NCI-H774 (cell line): ENCODE measurements at places on chromosomes 4 and X.
A peak's percentile ranks its signal among the peaks of the same experiment; 100 is the strongest.

DNA sequence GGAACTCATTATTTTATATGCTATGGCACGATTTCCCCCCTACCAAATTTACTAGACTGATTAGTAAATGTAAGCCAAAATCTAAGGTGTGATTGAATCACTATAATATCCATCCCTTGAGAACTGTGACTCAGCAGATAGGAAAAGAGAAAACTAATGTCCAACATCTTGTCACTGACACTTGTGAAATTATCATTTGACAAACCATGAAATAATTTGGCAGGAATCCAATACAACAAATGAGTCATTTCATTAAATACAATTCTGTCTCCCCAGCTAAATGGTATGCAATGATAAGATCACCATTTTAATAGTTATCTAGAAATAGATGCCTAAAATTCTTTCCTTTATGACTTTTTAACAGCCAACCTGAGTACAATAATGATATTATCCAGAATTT lies 462.3 kb downstream of the DMD start:
- DNase-seq = no peak

DNA sequence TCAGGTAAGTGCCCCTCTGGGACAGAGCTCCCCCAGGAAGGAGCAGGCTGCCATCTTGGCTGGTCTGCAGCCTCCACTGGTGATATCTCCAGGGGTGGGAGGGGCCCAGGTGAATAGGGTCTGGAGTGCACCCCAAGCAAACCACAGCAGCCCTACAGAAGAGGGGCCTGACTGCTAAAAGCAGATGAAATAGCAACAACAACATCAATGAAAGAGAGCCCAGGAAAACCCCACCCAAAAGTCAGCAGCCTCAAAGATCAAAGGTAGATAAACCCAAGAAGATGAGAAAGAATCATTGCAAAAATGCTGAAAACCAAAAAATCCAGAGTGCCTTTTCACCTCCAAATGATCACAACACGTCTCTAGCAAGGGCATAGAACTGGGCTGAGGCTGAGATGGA lies 92.5 kb upstream of the PAGE3 start:
- no peak for DNase-seq

- no peak for DNase-seq
Observed at GRCh38 chr4:177001271-177002175, 208.8 kb upstream of the VEGFC start.

DNA sequence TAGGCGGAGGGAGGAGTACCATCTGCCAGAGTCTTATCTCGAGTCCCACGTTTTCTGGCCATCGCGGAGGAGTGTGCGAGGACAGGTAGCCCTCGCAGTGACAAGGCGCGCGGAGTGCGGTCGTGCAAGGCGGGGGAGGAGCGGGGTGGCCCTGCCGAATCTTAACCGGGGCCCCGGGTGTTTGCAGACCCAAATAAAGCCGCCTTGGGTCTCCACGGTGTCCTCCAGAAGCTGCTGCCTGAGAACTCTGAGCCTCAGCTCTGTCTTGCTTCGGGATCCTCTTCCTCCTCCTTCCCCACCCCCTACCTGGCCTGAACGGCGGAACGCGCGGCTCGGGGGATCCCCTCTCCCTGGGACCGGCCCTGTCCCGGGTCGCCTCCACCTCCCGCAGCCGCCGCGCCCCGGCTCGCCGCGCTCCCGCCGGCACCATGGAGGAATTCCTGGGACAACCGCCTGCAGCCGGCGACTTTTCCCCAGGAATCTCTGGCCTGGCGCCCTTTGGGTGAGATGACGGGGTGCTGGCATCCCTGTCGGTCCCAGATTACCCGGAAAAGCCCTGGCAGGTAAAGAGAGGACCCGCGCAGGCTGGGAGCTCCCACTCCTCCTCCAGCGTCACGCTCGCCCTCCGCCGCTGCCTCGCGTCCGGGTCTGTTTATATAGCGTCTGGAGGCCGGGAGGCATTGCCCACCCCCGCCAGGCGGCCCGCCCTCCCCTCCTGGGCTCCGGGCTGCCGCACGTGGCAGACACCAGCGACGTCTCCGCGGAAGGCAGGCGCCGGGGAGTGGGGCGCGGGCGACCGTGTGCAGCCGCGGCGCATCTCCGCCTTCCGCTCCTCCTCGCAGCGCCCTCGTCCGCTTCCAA lies at the start of gene GALNTL6:
TSS of gene GALNTL6 (plus strand) at position 740 of the 861 bp plus-strand sequence.
- DNase-seq = no peak

DNA sequence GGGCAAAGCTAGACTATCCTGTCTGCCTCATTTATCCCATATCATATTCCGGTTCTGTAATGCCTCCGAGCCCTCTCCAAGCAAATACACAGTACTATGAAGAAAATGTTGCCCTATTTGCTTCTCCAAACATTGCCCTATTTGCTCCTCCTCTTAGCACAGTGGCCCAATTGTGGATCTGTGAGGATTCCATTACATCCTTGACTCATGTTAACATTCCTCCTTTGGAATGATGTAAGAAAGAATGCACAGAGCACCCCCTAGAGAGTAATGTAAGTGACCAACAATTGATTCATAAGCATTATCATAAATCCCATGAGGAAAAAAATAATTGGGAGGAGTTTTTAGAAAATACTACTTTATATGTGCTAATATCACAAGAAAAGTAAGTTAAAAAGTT lies 11.3 kb upstream of the BTC start:
- DNase-seq = no peak

DNA sequence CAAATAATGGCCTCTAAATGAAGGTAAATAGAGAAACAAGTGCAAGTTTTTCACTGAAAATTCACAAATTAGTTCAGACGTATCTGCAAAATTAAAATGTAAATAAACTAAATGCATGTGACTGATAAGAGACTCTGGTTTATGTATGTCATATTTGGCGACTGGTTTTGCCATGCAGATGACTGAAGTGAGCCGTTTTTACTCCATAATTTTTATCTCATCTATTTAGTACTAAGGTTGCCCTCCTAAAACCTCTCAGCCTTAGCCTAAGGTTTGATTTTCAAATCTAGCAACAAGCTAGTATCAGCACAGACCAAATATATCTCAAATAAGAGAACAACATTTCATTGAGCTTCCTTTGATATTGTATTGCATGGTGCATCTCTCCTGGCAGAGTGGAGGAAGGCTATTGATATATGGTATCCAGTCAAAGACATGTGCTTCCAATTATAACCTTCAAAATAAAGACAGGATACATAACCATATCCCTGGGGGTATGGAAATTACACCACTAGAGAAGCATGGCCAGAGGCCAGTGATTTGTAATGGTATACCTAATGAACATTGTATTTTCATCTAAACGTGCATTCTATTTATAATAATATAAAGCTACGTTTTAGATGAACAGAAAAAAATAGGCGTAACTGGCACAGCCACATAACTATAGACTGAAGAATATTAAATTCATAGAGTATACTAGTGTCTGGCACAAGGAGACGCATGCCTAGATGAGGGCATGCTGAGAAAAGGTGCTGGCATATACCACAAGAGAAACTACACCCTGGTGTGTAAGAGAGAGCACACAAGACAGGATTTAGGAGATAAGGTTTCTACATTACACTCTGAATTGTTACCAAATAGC lies 392.6 kb upstream of the INTU start:
- DNase-seq = no peak

GRCh38 chr4:169416461-169416860 lies 145.7 kb upstream of the SH3RF1 start:
- no peak for DNase-seq

- DNase-seq = no peak
Observed at GRCh38 chr4:169675825-169676224, 55.4 kb downstream of the CLCN3 start.

- DNase-seq = no peak
Observed at GRCh38 chr4:169174247-169174646, 96.5 kb downstream of the SH3RF1 start.

DNA sequence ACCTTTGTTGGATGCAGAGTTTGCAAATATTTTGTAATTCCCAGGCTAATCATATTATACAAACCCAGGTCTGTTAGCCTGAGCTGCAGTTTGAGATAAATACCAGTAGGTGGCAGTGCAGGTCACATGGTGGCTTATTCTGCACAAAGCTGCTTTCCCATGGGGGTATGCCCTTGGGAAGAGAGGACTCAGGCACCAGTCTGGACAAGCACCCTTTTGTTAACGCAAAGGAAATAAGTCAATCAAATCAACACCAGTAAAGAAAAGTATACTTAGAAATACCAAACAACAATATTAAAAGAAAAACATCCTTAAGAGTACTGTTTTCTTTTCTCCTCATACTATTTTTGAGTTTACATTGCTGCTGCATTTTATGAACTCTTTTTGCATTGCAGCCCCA lies 389.0 kb upstream of the ZFP42 start:
- DNase-seq = peak; percentile 35

DNA sequence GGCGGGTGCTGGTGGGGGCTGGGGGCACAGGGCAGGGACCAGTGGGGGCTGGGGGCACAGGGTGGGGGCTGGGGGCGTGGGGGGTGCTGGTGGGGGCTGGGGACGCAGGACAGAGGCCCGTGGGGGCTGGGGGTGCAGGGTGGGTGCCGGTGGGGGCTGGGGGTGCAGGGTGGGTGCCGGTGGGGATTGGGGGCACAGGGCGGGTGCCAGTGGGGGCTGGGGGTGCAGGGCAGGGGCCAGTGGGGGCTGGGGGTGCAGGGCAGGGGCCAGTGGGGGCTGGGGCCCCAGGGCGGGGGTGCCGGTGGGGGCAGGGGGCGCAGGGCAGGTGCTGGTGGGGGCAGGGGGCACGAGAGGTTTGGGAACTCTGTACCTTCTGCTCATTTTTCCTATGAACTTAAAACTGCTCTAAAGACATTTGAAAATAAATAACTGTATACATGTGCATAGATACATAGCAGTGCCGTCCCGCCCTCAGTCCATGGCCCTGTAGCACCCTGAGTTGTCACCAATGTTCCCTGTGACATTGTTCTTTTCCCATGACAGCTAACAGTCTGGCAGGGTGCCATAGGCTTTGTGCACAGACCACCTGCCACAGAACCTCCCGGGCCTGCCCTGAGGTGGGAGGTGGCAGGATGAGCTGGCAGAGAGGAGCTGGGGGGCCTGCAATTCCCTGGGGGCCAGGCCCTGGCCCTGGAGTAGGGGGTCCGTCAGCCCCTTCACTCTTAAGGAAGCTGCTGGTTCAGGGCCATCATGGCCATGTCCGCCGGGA lies 35.6 kb upstream of the ADRA2C start:
- DNase-seq = no peak

DNA sequence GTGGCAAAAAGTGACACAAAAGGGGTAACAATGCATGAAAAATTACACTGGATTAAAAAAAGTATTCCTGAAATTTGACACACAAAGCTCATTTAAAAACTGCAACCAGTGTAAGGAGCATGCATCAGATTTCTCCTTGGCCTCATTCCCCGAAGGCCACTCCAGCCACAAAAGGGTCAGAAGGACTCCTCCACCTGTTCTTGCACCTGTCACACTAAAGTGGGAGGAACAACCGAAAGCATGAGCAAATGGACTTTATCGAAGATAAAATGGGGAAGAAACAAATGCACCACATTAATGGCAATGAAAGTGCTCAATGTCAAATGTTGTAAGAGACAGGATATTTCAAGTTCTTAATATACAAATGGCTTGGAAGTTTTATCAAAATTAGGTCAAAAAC lies 88.2 kb downstream of the ADGRA3 start:
- no peak for DNase-seq

- no peak for DNase-seq
Observed at GRCh38 chr4:79869597-79870237, 203.3 kb downstream of the ANTXR2 start.

DNA sequence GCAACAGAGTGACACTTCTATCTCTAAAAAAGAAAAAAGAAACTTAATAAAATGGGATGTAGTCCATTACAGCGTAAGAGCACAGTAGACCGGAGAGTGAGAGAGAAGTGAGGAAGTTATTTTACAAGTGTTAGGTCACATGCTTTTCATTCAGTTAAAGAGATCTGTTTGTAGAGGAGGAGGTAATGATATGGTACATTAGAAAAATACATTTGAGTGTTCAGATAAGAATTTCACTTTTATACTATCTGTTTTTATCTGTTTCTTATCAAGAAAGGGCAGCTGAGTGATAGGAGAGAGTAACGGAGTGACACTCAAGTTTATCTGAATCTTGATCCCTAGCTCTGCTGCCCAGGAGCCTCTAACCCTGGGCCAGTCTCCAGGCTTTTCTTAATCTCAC lies 38.9 kb downstream of the FNIP2 start:
- DNase-seq = no peak

- no peak for DNase-seq
Observed at GRCh38 chrX:27660878-27661277, 70.7 kb downstream of the DCAF8L2 start.

GRCh38 chr4:144721994-144722393 lies 76.0 kb downstream of the HHIP start:
- no peak for DNase-seq

DNA sequence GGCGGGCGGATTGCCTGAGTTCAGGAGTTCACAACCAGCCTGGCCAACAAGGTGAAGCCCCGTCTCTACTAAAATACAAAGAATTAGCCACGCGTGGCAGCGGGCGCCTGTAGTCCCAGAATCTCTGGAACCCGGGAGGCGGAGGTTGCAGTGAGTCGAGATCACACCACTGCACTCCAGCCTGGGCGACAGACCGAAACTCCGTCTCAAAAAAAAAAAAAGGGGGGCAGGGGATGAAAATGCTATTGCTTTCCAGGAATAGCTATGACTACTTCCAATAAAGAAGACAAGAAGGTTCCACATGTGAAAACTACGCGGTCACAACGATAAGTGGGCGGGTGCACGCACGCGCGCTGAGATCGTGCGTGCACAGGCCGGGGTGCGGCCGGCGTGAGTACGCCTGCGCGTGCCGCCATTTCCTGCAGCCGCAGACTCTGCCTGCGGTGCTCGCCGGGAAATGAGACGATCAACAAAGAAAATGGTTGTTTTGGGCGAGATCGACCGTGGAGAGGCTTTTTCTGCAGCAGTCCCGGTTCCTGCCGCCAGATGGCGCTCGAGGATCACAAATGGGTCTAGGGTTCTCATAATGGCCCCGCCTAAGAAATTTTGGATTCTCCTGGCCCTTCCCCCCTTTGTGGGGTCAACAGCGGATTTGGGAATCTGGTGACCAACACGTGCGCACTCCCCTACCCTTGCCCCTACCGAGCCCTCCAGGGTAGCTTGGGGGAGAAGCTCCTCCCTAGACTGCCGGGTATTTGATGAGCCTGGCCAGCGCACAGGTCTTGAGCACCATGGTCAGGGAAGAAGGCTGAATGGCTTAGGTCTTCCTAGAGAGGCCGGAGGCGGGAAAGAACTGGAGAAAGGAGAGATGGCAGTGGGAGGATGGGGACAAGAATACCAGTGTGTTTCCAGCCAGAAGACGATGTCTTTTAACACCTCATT lies 35.1 kb downstream of the PNMA5 start:
- DNase-seq = peak; percentile 90

DNA sequence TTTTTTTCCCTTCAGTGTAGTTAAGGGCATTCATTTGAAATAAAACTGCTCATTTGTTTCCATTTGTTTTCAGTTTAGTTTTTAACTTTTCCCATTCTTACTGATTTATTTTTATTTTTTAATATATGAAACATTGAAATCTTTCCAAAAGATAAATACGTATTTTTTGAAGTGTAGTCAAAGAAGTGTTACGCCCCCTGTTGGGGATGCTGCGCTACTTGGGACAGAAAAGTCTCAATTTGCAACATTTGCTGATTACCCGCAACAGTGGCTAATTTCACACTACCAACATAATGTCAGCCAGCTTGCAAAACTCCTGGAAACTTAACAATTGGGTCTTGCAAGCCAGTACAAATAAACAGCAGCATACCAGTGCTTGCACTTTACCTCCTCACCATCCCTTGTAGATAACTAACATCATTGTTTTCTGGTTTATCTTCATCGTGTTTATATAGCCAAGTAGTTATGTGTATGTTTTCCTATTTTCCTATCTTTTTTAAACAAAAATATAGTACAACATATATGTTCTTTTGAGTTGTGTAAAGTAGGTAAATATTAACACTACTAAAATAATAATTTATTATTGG lies 158.6 kb downstream of the STPG2 start:
- no peak for DNase-seq
